ENCODE measurements at places on chromosomes 1 and 21.

GRCh38 chr1:73097917-73098316 lies 815.6 kb upstream of the NEGR1 start:
- DNase-seq: no peak

DNA sequence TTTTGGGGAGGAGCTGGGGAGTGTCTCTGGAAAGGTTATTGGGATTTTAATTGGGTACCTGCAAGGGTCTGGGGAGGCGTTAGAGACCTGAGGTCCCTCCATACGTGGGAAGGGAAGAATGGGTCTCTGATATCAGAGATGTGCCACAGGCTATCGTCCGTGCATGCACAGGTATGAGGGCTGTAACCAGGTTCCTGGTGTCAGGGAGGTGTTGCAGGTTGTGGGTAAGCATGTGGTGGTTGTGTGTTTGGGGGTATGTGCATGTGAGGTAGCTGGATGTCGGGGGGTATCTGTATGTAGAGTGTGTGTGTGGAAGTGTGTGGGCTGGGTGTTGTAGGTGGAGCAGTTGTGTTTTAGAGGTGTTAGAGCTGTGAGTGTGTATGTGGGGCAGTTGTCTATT lies 8.3 kb downstream of the AHDC1 start:
- no peak for DNase-seq

DNA sequence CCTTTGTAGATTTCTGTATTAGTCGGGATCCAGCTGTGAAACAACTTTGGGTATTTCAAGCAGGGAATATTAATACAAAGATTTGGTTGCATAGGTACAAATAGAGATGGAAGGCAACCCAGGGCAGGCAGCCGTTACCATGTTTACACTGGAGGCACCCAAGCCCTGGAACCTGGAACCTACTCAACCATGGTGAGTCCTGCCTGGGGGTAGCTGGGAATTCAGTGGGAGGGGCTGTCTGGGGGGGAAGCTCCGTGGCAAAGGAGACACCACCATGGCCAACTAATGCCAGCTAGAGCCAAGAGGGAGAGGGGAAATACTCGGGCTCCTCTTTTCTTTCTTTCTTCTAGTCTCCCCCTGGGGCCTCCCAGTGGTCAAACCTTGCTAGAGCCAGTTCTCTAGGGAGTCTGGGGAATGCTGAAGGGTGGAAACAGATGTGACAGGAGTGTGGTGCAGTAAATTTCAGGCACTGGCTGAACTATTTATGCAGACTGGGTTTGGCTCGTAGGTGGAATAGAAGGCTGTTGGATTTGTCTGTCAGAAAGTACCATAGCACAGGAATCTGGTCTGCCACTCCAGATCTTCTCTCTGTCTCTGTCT lies 91.9 kb upstream of the CACNA1E start:
- no peak for DNase-seq

GRCh38 chr1:32390904-32391870 lies 3.1 kb downstream of the BSDC1 start:
- DNase-seq: no peak

Measured in OCI-LY7 (cell line).